ENCODE measurements at places on chromosomes 2 and 18.

- DNase-seq = no peak
These were observed 33.6 kb downstream of the GCG start for GRCh38 chr2:162118166-162119031.

GRCh38 chr2:230886671-230887071 lies 21.9 kb downstream of the ITM2C start:
- no peak for DNase-seq

GRCh38 chr2:209298601-209299000 lies 125.2 kb upstream of the MAP2 start:
- DNase-seq = no peak

DNA sequence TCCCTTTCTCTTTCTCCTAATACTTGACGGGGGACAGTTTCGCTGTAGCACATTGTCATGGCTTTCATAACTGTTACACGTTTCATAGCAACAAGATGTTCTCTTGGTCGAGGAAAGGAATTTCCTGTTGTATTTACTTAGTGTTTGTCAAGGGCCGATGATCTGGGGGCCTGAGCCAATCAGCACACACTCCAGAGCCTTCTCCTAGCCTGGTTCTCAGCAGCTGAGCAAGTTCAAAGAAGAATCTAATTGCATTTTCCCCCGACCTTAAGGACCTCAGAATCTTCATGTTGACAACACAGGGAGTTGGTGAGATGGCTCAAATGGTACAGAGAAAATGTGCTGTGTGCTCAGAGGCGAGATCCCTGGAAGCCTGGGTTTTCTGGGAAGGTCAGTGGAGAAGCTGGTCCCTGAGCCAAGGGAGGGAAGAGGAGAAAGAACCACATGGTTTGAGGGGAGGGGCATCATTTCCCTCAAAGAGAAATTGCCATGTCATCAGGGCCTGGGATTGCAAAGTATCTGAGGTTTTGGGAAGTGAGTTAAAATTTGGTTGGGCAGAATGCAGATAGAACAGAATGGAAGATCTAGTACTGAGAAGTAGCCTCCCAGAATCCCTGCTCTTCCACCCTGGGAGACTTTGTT lies 76.9 kb upstream of the AGAP1 start:
- no peak for DNase-seq

GRCh38 chr18:7290077-7290476 lies 59.2 kb downstream of the LRRC30 start:
- no peak for DNase-seq

DNA sequence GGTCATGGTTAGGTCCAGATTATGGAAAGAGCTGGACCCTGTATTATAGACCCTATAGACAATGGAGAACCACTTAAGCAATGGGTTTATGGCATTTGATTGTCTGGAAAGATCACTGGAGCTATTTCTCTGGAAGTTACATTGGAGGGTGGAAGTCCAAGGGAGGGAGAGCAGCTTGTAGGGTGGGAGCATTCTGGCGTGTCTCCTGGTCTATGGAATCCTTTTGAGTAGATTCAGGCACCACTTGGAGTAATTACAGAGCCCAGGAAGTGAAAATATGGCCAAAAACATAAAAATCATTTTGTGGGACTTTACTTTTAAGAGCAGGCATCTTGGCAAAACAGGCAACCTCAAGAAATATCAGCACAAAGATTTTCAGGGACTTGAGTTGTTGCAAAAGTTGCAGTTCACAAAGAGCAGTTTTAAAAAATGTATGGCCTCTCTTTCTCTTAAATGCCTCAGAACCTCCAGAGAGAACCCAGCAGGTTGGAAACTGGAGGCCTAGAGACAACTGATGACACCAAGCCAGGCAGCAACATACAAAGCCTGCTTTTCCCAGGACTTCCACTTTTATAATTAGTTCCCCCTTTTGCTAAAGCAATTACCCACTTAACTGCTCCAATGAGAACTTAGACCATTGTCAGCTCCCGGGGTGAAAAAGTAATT lies 331.0 kb downstream of the MYCN start:
- no peak for DNase-seq

DNA sequence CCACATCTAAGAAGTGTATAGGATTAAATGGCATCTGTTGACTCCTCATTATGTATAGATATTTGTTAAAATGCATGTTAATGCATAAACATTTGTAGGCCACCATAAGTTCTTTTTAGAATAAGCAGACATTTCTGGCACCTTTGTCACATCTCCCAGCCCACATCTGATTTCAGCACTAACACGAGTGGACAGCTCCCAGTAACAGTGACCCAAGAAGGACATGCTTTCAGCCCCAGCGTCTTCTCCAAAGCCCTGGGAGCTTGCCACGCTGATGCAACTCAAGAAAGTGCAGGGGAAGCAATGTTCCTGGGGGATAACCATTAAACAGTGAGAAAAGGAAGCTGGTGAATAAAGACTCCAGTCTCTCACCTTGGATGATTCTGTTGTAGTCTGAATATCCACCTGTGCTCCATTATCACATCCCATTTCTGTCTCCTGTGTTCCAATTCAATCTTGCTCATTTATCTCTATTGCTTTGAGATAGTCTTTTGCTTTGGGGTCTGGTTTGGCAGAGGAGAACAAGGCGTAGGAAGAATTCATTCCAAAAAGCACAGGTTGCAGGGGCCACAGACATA lies 182.6 kb upstream of the THSD7B start:
- DNase-seq = peak; percentile 48

GRCh38 chr18:34932792-34933466 lies 108.3 kb upstream of the MAPRE2 start:
- DNase-seq = no peak

GRCh38 chr2:132424526-132425121 lies 8.0 kb downstream of the GPR39 start:
- DNase-seq = no peak

GRCh38 chr2:162006337-162006736 lies 67.7 kb downstream of the DPP4 start:
- no peak for DNase-seq

DNA sequence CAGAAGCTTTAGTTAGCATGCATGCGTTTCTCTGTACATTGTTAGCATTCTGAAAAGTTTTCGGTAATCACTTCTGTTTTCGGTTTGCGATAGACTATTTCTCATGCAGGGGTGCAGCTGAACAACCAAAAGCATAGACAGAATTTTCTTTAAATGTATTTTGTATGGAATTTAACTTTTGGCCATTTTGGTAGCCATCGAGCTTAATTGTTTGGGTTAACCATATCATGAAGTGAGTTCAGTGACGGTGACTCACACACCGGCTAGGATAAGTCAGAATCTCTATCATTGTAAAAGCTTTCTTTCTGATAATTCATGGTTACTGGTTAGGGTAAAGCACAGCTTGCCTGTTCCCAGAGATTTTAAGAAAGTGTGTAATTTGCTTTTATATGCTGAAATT lies 107.2 kb downstream of the CD226 start:
- no peak for DNase-seq

DNA sequence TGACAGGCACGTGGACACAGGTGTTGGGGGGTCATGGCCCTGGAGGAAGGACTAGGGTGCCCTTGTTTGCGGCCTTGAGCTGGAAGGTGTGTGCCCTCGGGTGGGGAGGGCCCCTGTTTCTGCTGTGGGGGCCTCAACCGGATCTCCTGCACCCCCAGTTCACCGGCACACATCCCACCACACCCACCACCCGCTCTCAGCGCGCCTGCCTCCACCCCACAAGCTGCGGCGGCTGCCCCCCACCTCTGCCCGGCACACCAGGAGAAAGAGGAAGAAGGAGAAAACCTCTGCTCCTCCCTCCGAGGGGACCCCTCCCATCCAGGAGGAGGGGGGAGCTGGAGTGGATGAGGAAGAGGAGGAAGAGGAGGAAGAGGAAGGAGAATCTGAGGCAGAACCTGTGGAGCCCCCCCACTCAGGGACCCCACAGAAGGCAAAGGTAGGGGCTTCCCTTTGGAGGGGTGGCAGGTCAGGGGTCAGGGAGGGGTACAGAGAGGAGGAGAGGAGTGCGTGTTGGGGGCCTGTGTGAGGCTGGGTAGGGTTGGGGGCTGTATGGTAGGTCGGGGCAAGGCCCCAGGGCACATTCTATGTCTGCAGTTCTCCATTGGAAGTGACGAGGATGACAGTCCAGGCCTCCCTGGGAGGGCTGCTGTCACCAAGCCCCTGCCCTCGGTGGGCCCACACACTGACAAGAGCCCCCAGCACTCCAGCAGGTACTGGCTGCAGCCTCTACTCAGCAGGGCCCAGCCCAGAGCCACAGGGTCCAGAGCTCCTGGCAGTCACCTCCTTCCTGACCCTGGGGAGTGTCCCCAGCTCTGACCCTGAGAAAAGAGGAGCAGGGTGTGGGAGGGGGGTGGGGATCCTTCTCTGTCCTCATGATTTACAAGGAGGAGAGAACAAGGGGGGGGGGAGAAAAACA lies 1.8 kb downstream of the SLC4A3 start:
- DNase-seq = no peak

DNA sequence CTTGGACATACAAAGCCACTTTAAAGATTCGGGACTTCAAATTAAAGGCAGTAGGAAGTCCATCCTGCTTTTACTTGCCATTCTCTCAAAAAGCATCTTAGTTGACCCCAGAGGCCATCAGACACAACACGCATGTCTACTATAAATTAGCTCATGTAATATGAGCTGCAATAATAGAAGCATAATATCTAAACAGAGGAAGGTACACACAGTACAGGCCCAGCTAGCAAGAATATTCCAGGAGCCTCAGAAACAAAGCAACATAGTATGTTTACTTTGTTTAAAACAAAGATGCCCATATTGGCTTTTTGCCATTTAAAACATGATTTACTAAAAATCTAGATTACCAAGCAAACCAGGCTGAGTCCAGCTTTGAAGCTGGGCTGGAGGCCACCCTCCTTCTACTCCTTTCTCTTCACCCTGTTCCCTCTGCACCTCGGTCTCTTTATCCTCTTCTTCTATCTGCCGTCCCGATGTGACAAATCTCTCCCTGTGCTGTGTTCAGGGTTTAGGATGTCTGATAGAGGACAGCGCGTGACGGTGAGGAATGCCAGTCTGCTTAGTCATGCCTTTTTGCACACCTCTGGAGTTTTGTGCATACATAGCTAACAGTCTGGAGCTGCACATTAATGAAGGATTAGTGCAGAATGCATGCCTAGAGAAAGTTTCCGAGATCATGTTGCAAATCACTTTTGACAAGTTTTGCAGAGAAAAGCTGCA lies 28.2 kb downstream of the DTNA start:
- DNase-seq = peak; percentile 49

DNA sequence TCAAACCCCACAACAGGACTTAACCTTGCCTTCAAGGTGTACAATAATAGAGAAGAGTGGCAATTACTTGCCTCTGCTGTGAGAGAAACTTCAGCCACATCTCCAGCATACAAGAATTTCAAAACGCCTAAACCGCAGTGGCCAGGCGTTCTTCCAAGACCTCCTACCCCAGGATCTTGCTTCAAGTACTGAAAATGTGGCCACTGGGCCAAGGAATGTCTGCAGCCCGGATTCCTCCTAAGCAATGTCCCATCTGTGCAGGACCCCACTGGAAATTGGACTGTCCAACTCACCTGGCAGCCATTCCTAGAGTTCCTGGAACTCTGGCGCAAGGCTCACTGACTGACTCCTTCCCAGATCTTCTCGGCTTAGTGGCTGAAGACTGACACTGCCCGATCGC lies 2.8 kb upstream of the CYB5A start:
- DNase-seq = no peak

Measured in ACHN (cell line).